HepG2 (cell line): ENCODE measurements at places on chromosomes 13 and 19. TPM values are rescaled to one million over a fixed set of nuclear protein-coding genes. Genes with fewer than 3 reads are reported as not detected.

Gene GARIN5A
- polyA plus RNA-seq: not detected in 2 replicates

Gene PSPN
- 0.69 and 0.98 TPM in 2 replicates for polyA plus RNA-seq

Gene PGPEP1
- polyA plus RNA-seq: 53.1 and 64.3 TPM in 2 replicates

- no peak overlapping the region for H3K4me3 ChIP-seq
- no peak overlapping the region for H3K27ac ChIP-seq
- H3K27me3 ChIP-seq: no peaks in the 10 kb centered on the region
- peak; percentile 64 for DNase-seq
These were observed 182.0 kb upstream of the SERP2 start for GRCh38 chr13:44191504-44192171.

DNA sequence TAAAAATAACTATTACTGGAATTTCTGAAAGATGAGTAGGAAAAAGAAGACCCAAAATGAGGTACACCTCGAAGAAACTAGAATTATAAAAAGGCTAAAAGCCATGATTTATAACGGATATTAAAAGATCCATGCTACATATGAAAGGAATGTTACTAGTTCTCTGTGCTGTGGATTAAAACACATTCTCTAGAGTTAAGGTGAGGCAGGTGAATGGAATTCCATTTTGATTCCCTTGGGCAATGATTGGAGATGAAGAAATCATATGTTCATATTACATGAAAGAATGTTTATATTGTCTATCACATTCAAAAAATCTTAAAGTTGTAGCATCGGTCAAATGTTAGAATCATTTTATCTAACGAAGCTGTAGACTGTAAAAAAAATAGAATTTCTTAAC lies 783.7 kb downstream of the PCDH9 start:
- no peaks in the 10 kb centered on the region for H3K4me1 ChIP-seq
- H3K27ac ChIP-seq: no peak overlapping the region
- H3K36me3 ChIP-seq: no peaks in the 10 kb centered on the region
- H3K27me3 ChIP-seq: no peaks in the 10 kb centered on the region
- no peak for DNase-seq

DNA sequence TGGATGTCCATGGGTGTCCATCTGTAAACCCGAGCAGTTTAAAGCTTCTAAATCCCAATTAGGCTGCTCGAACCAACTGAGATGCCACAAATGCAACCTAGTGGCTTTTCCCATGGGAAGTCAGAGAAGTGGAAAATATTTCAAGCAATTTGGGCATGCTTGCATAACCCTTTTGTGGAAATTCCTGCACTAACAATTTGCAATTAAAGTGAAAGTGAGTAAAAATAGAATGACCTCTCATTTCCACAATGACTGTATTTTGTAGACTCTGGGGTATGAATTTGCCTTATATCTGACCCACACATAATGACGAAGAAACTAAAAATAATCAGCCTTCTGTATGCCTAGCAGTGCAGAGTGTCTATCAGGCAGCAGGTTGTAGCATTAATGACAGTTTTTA lies 91.8 kb upstream of the TSC22D1 start:
- H3K4me1 ChIP-seq: no peaks in the 10 kb centered on the region
- no peaks in the 10 kb centered on the region for H3K36me3 ChIP-seq
- DNase-seq: no peak
- H3K27ac ChIP-seq: no peak overlapping the region
- H3K4me3 ChIP-seq: no peak overlapping the region
- H3K27me3 ChIP-seq: peaks cover 4% of the 10 kb centered on the region; the same call in 1 of the 3 replicates

- DNase-seq: no peak
- no peak overlapping the region for H3K27ac ChIP-seq
- H3K36me3 ChIP-seq: no peaks in the 10 kb centered on the region
- no peak overlapping the region for H3K4me3 ChIP-seq
- peaks cover 20% of the 10 kb centered on the region; the same call in 2 of the 3 replicates for H3K27me3 ChIP-seq
These were observed 4.4 kb upstream of the PLEKHF1 start for GRCh38 chr19:29660835-29661234.

GRCh38 chr19:34999498-35000337 lies at the start of gene GRAMD1A:
Gene GRAMD1A, plus strand, starts transcription at chr19:35000323. Its CDS starts 156 bp downstream, at chr19:35000479.
- DNase-seq: peak; percentile 81
- no peaks in the 10 kb centered on the region; the same call in 2 of the 3 replicates for H3K27me3 ChIP-seq
- H3K36me3 ChIP-seq: no peaks in the 10 kb centered on the region; the same call in none of the 2 replicates
- H3K27ac ChIP-seq: peak within 1 kb of the TSS; percentile 83
